ENCODE measurements at places on chromosomes 6 and 20. TPM values are rescaled to one million over a fixed set of nuclear protein-coding genes. Genes with fewer than 3 reads are reported as not detected.

The COX4I2 gene
- not detected for polyA plus RNA-seq

The PNLDC1 gene
- not detected for polyA plus RNA-seq

The NINL gene
- 4.5 TPM for polyA plus RNA-seq

The RBPJL gene
- polyA plus RNA-seq: not detected

The KHDC1 gene
- polyA plus RNA-seq: 7.7 TPM

The OR2J2 gene
- polyA plus RNA-seq: not detected

The B3GAT2 gene
- 0.02 TPM for polyA plus RNA-seq

The BCAS1 gene
- not detected for polyA plus RNA-seq

All from BJ (cell line).